ENCODE measurements at places on chromosomes 7 and 10.
A peak's percentile ranks its signal among the peaks of the same experiment; 100 is the strongest.

GRCh38 chr7:117323851-117324711 lies 1.2 kb upstream of the WNT2 start:
- DNase-seq, result peak; percentile 41

DNA sequence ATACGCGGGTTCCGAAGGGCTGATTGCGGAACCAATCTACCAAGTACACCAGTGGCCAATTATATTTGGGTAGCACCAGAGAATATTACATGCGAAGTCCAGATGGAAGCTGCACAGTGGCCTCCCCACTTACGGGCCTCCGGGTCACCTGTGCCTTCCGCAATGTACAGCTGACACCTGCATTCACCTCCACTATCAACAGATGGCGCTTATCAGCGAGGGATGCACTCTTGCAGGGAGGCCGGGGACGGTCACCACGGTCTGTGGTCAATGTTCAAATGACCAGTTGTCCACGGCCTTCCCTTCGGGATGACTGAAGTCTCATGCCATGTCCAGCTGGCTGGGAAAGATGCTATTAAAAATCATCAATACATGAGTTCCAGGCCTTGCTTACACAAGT lies 47.6 kb downstream of the SLIT1 start:
- no peak for DNase-seq

DNA sequence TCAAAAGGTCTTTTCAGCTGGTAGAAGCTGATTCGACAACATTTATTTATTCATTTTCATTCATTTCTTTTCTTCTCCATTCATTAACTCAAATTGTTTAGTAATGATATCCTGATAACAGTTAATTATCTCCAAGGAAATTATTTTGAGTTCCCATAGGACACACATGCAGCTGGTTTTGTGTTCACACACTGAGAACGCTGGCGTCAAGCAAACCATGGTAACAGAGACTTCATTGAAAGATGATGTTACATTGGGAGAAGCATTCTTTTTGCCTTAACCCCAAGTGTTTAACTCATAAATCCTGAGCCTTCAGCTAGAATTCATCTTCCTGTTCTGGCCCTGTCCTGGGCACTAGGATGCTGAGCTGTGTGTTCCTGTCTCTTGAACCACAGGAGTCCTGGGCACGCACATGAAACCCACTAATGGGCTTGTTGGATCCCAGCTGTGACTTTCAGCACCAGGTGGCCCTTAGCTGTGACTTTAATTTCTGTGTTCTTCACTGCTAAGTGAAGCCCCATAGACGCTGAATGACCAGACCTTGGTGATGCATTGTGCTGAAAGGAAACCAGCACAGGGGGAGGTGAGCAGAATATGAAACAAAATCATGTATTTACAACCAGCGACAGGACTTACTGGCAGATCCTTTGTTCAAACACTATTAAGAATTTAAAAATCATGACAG lies 121.5 kb upstream of the PRSS58 start:
- no peak for DNase-seq

GRCh38 chr10:23067939-23068775 lies 27.2 kb upstream of the MSRB2 start:
- DNase-seq, result peak; percentile 43

GRCh38 chr7:159125104-159125954 lies 19.3 kb downstream of the VIPR2 start:
- DNase-seq, result no peak

DNA sequence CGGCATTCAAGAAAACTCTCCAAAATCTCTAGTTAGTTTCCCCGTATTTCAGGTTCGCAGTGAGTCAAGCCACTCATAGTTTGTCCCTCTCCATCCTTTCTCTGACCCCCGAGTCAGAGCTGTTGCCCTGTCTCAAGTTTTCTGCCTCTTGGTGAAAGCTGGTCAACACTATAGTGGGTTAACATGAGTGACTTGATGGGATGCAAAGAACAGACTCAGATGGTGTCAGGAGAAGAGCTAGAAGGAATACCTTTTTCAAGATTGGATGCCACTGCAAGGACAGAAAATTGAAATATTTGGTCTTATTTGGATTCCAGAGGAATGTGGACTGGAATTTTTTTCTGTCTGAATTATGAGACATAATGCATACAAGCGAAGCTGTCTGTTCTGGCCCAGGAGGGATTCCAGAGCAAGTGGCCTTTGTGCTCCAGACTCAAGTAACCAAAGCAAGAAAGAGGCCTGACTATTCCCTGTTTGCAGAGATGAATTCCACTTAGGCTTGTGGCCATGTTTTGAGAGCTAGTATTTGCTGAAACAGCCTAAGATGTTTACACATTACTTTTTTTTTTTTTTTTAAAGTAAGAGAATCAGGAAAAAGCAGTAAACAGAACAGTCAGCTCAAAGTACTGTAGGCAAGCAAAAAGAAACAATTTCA lies 67.4 kb downstream of the VWC2 start:
- no peak for DNase-seq

DNA sequence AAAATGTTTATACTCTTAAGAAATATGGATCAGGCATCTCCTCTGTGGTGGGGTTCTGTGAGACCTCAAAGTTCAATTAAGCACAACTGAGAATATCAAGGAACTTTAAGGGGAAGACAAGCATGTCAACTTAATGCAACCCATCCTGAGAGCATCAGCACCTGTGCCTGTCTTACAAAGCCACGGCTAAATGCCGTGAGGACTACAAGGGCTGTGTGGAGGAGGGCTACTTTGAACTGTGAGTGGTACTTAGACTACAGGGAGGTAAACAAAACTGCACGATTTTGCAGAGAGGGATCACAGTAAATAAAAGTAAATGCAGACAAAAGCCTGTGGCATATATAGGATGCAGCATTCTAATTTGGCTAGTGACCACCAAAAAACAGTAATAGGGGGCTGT lies 139.1 kb downstream of the ATE1 start:
- DNase-seq, result peak; percentile 28

GRCh38 chr7:138477081-138477578 lies 17.1 kb downstream of the TRIM24 start:
- no peak for DNase-seq

DNA sequence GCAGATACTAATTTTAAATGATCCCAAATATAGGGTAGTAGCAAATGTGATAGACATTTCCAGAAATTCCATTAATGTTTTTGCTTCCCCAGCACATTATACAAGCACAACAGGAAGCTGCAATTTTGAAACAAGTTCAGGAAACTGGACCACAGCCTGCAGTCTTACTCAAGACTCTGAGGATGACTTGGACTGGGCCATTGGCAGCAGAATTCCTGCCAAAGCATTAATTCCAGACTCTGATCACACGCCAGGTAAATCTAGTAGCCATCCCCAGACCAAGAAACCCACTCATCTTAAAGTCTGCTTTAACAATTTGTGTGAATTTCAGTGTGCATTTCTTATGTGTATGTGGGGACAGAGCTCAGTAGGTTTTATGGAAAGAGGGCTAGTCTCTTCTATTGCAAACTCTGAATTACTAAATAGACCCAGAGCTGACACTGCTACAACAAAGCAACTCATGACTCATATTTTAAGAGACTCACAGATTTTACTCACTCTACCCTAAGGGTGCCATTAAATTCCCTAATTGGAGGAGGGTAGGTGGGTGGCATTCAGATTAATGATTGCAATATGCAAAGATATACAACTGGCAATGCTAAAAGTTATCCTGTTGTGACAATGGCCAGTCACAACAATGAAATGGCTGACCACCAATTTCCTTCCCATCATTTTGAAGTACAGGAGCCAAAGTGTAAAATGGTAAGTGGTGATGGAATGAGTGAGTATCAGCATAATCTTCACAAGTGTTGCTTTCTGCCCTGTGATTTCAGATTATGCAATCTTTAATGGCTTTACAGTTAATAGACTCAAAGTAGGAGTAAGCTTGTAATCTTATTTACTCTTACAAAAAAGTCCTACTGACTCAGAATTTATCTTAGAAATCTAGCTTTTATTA lies 317.6 kb upstream of the PLXDC2 start:
- DNase-seq, result no peak

GRCh38 chr7:150313870-150314269 lies 9.3 kb upstream of the LRRC61 start:
- no peak for DNase-seq

GRCh38 chr7:148698007-148698396 lies 701 bp upstream of the CUL1 start:
- DNase-seq, result peak; percentile 68

- DNase-seq, result no peak
Measured at GRCh38 chr10:124419635-124420034, 912 bp upstream of the OAT start.

DNA sequence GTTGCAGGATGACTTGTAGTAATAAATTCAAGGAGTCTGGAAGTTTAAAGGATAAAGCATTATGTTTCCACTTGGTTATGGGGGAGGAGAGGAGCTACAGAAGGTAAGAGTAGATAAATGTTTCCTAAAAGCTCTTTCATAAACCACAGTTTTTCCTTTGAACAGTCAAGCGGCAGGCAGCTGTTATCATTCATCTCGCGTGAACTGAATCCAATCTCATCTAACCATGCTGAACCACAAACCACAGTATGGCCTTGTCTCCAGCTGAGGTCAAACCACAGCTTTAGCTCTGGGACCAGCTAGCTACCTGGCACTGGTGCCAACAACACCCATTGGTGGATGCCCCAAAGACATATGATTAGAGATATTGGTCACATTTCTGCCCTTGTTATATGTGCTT lies 63.3 kb downstream of the NOC3L start:
- DNase-seq, result no peak

DNA sequence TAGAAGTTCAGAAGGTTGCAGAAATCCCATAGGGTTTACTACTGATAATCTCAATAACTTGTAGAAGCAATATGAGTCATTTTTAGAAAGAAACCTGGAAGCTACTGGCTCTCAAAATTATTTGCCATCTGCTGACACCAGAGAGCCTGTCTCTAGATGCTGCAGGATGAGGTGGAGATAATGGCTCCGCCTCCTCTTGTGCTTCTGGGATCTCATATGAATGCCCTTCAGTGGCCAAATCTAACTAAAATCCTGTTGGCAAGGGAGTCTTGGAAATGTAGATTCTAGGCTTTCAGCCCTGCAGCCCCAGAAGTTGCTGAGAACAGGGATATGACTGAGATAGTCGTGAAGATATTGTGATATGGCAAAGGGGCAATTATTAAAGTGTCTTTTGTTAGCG lies 348.1 kb downstream of the CCSER2 start:
- DNase-seq, result no peak

DNA sequence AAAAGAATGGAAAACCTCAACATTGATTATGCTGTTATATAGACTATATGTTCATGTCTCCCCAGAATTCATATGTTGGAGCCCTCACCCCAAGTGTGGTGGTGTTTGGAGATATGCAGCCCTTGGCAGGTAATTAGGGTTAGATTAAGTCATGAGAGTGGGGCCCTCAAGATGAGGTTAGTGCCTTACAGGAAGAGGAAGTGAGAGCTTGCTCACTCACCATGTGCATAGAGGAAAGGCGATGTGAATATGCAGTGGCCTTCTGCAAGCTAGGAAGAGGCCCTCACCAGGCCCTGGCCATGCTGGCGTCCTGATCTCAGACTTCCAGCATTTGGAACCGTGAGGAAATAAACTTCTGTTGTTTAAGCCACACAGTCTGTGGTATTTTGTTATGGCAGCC lies 14.8 kb downstream of the ZNF33A start:
- DNase-seq, result no peak

GRCh38 chr7:36951257-36951697 lies 227.0 kb upstream of the AOAH start:
- no peak for DNase-seq

- no peak for DNase-seq
Measured at GRCh38 chr10:26733750-26734568, 36.5 kb downstream of the PDSS1 start.

- DNase-seq, result no peak
Measured at GRCh38 chr10:1100143-1100542, 44.0 kb downstream of the WDR37 start.

DNA sequence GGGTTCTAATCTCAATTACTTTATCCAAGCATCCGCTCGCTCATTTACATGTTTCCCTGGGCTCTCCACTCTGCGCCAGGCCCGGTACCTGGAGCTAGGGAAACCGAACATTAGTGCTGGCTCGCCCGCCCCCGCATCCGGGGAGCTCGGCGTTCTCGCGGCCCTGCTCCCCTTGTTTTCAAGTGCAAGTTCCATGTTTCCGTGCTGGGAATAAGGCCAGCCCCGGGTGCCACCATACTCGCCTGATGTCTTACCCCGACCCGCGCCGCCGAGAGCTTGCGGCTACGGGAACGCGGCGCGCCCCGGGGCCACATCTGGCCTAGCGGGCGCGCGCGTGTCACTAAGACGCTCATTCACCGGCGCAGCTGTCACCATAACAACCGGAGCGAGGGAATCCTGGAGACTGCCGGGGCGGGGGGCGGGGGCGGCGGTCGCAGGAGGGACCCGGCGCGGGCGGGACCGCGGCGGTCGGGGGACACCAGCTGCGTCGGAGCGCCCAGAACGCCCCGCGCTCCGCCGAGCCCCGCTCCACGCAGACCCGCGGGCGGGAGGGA lies at the start of gene NEURL1:
Gene NEURL1 (plus strand): TSS at position 344 of the 554 bp plus-strand sequence. CDS start 683 bp downstream, outside the sequence.
- DNase-seq, result no peak

- DNase-seq, result no peak
Measured at GRCh38 chr10:92778091-92778490, 70.2 kb upstream of the EXOC6 start.

DNA sequence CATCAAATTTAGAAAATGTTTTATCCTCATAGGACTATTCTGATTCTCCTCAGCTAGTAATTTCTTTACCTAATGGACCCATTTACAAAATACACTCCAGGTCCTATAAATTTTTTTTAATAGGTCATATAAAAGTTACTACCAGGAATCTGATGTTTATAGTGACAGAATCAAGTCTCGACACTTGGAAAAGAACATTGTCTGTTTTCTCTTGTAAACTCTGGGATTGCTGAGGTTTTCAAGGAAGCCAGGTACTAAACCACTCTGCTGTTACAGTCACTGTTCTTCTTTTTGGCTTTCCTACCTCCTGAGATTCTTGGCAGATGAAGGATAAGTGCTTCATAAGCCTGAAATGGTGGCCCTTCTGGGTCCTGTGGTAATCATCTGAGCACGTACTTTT lies 493.1 kb downstream of the AUTS2 start:
- peak; percentile 36 for DNase-seq

Measured in NCI-H1092 treated with DMSO at 0.1 percent for 48 hours (cell line).